ENCODE measurements at places on chromosomes 4 and X.

- no peak for DNase-seq
These were observed 4.6 kb upstream of the GCNA start for GRCh38 chrX:71573590-71573989.

GRCh38 chr4:95439071-95439470 is 109.7 kb downstream of the UNC5C start:
- DNase-seq, result no peak

DNA sequence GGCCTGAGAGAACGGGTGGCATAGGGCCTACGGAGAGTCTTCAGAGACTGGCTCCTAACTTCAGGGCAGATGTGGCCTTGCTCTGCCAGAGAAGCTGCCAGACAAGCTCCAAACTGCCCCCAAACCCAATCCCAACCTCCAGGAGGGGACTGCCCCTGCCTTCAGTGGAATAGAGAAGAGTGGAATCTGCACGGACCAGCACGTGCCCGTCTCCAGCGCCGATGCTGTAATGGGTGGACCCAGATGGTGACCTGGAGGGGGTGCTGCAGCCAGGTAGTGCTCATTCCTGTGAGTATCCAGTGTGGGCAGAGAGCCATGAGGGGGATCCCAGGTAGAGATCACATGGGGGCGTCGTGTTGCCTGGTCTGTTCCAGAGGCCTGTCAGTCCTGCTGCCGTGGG is 73.2 kb upstream of the NKX1-1 start:
- no peak for DNase-seq

DNA sequence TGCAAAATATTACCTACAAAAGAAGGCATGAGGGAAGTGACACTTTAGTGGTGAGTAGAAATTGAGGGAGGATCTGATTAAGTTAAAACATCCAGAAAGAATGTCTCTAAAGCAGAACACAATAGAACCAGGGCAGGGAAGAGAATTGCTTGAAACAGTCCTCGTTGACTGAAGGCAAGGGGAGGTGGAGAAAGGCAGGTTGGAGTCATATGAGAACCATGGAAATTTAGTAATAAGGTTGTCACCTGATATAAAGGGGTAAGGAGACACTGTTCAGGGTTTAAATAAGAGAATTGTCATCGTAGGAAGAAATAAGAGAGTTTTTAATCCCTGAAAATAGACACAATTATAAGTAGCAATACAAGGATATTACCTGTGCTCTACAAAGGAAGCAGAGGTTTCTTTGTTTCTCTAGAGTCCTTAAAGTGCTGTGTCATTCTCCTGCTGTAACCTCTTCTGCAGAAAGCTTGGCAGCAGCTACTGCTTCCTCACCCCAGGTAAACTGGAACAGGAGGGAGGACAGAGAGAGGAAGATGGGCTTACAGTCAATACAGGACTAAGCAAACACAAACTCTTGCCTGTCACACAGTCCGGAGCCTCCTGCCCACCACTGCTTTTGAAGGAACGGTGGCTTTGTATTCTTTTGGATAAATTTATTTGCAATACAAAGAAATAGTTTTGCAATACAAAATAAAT is 258.4 kb downstream of the PPARGC1A start:
- no peak for DNase-seq

GRCh38 chrX:150035531-150035930 is 97.2 kb upstream of the EOLA2 start:
- DNase-seq, result no peak

DNA sequence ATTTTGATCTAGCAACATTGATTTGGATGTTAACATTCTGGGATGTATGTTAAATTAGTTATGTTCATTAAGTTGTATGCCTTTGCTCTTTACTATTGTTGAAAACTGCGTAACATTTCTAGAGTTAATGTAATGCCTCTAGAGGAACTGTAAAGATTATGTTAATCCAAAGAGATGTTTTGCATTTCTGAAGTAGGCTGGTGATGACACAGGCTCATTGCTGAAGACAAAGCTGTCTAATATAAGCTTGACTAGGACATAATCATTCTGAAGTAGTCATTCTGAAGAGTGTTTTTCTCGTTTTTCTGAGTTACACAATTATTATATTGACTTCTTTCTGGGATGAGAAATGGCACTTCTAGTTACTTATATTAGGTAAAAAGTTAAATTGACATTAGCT is 72.9 kb downstream of the LRP2BP start:
- no peak for DNase-seq

DNA sequence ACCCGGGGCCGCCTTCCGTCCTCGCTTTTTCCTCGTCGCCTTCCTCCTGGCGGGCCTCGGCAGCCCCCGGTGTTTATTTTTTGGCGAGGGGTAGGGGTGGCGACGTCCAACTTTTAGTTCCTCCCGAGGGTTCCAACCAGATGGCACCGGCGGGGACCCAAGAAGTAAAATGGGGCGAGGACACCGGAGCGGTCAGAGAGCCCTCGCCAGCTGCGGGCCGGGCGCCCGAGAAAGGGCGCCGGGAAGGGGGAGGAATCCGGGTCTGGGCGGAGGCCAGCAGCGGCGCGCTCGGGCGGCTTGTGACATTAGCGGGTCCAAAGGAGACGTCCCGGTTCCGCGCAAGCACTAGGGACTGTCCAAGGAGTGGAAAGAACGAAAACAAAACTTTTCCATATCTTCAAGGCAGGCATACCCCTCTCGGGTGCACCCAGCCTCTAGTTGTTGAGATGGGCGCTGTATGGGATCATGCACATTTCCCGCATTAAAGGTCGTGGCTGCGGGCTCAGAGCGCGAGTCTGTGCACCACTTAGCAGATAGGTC is 691 bp upstream of the USP46 start:
- DNase-seq, result no peak

DNA sequence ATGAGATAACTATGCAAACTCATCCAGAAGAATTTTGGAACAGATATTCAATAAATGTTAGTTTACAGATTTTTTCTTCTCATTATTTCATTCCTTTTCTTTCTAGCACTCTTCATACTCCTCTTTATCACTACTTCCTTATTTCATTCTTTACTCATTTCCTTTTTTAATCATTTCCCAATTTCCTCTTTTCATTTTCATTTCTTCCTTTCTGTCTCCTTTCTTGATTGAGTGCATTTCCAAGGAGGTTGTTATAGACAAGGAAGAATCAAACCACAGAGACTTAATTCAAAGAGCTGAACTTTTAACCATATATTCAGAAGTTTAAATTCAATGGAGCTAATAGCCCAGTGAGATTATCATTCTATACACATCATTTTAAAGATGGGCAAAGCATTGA is 600.7 kb downstream of the ARAP2 start:
- no peak for DNase-seq

DNA sequence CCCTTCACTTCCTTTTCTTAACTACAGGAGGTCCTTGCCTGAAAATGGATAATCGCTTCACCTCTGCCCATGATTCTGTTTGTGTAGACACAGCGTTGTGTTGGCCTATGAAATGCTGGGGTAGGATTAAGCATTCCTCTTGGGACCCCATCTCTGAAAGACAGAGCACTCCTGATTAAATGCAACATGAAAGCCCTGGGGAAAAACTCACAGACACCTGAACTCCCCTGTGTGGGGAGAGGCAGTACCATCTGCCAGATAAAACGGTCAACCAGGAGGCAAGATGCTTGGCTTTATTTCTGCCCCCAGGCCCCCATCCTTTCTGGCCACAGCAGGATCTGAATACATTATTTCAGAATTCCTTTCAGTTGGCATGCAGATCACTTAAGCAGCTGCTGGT is 1.9 kb downstream of the LGI2 start:
- DNase-seq, result no peak

GRCh38 chrX:109936114-109936513 is 66.8 kb upstream of the TMEM164 start:
- DNase-seq, result no peak

- DNase-seq, result no peak
These were observed 29.2 kb downstream of the METAP1 start for GRCh38 chr4:99024481-99025275.

DNA sequence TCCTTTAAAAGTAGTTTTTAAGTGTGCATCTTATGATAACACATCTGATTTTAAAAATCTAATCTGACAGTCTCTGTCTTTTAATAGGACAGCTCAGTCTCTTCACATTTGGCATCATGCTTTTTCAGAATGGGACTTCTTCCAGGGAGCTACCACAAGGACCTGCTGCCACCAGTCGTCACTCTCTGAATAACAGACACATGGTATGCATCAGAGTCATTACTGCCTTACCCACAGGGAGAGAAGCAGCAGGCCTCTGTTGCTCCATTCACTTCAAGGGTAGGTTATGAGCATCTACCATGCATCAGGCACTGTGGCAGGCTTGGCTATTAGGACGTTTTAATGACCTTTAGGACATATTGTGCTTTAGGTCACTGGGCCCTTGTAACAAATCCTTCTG is 50.0 kb upstream of the AFAP1 start:
- no peak for DNase-seq

- no peak for DNase-seq
These were observed 54.3 kb downstream of the LRBA start for GRCh38 chr4:150960818-150961217.

- no peak for DNase-seq
These were observed 359 bp upstream of the GAB3 start for GRCh38 chrX:154751203-154751668.

- DNase-seq, result no peak
These were observed 5.7 kb upstream of the PLCXD1 start for GRCh38 chrX:275476-275966.

DNA sequence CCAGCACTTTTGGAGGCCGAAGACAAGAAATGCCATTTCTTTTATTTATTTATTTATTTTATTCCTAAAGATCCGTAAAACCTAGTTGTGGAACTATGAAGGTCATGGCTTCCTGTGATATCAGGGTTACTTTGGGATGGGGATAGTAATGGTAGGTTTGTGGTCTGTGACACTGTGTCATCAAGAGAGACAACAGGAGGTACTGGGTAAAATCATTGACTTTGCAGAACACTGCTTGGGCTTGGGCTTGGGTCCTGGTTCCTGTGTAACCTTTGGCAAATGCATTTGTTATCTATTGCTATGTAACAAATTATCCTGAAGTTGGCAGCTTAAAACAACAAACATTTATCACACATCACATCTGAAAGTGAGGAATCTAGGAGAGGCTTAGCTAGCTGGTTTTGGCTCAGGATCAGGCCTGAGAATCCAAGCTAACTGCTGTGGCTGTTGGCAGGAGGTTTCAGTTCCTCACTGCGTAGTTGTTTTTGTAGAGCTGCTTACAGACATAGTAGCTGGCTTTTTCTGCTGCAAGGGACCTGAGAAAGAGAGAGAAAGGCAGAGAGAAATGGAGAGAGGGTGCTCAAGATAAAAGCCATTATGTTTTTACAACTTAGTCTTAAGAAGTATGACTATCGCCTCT is 576.4 kb upstream of the SLIT2 start:
- DNase-seq, result no peak

- no peak for DNase-seq
These were observed 25.2 kb upstream of the FGFR3 start for GRCh38 chr4:1767770-1768366.

DNA sequence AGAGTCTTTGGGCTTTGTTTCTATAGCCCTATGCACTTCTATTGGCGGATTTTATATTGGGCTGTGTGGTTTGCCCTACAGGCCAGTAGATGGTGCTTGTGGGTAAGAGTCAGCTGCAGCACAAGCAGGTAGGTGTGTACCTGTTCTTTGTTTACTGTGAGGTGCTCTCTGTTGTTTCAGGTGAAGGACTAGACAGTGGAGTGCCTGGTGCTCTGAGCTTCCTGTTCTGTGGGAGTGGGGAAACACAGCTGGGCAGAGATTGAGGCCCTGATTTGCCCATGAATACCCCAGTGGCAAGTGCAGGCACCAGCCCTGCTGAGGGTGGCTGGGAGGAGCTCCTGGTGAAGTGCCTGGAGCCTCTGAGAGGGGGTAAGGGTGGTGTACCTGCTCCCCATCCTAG is 26.3 kb upstream of the UCP1 start:
- DNase-seq, result no peak

DNA sequence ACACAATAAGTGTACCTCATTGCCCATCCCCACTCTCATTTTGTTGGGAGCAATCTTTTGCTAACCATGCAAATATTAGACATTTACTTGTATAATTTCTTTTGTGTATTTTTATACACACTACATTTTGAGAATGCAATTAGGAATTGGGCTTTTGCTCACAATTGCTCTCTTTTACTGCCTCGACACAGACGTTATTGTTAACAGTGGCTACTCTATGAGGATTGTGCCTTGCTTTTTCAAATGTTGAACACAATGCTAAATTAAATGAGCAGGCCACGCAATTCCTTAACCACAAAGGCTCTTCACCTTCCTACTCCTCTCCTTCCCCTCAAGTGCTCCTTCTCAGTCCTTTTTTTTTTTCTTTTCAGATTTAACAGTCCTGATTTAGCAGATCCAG is 42.8 kb upstream of the HPF1 start:
- DNase-seq, result no peak

- no peak for DNase-seq
These were observed 6.2 kb upstream of the DCAF8L2 start for GRCh38 chrX:27583976-27584375.

- DNase-seq, result no peak
These were observed 327.3 kb upstream of the ARX start for GRCh38 chrX:25343060-25343459.

DNA sequence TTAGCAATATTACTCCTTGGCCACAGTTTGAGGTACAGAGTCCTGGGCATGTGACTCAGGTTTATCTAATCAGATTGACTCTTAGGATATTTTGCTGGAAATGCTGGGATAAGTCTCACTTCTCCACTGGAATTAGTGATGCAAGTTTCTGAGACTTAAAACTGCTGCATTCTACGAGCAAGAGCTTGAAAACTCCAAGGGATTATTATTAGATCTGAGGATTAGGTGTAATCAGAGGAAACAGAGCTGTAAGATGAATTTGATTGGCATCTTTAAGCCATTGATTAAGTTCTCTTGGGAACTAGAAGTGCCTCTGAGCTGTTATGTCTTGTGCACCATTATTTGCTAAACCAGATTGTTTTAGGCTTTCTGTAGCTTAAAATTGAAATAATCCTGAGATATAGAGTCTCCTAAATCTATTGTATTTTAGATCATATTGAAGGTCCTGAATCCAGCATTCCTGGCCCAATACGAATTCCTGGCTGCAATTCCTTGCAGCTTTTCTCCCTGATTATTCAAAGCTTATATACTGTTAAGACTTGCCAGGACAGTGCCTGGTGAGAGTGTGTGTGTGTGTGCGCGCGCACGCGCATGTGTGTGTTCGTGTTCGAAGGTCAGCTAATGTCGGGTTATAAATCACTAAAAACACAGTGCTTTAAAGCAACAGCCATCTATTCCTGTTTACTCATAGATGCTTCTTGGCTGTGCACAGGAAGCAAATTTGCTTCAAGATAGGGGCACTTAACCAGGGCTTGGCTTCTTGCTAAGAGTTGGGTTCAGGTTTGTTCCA is 735.1 kb downstream of the STIM2 start:
- DNase-seq, result no peak

- DNase-seq, result no peak
These were observed 10.0 kb upstream of the OPHN1 start for GRCh38 chrX:68443155-68443868.

All from activated CD4-positive, alpha-beta T cell treated with anti-CD3 and anti-CD28 coated beads, Interleukin-2, amount 50 U/mL, for 24 hours (primary cell).